ENCODE measurements at places on chromosomes 5 and 9.

DNA sequence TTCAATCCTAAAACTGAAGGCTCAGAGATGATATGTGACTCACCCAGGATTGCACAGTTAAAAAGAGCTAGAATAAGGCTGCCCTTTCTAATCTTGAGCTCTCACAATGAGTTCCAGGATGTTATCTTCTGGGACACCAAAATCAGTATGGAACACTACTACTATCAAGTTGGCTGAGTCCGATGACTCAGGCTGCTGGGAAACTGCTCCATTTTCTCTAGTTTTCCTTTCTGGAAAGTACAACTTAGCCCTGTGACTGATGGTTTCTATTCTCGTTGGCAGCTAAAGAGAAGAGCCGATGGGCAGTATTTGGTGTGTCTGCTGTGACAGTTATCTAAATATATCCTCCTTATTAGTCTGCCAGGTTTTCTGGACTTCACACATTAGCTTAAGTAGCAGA, 37.9 kb upstream of the DPYSL3 start:
- DNase-seq: no peak

GRCh38 chr9:134793288-134794188, 87.1 kb upstream of the FCN2 start:
- no peak for DNase-seq

- no peak for DNase-seq
Observed at GRCh38 chr5:83099001-83099400, 21.7 kb downstream of the XRCC4 start.

GRCh38 chr9:137301081-137301947, 757 bp downstream of the NRARP start:
- no peak for DNase-seq

GRCh38 chr9:2916382-2916985, 72.6 kb upstream of the PUM3 start:
- no peak for DNase-seq

DNA sequence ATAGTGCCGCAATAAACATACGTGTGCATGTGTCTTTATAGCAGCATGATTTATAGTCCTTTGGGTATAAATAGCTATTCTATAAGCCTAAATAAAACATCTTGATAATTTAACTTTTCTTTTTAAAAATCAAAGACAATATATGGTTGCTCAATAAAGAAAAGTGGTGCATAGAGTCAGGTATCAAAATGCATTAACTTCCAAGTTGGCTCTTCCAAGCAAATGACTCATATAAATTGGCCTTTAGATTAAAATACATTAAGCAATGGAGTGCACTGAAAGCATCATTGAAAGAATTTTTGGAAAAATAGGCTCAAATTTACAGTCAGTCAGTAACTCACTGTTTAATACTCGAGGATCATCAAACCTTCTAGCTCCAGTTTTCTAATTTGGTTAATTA, 106.6 kb downstream of the PLCXD3 start:
- no peak for DNase-seq

DNA sequence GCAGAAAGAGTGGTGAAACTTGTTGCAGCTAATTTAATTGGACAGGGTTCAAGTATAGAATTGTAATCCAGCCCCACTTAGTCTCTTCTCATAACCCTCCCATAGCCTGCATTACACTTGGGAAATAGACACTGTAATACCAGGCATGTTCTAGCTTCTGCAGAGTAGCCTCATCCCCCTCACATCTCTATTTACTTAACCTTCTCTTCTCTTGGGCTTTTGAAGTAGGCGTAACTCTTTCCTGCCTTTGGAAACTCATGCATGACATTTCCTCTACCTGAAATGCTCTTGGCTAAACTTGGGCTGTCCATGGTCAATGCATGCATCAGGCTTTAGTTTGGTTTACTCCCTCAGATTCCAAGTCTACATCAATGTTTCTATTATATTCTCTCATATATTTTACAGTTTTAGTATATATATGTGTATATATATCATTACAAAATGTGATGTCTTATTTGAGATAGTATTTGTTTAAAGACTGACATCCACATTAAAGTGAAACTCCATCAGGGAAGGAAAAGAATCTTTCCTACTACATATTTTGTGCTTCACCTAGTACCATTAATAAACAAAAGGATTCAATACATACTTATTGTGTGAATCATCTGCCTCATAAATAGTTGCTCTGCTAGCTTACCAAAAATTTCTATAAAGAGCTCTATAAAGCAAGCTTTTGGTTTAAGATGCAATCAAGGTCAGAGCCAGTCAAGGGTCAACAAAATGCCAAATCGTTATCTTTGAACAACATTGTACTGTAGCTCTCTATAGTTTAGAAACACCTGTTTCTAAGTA, 1158.0 kb downstream of the MAT2B start:
- DNase-seq: no peak

GRCh38 chr5:178391480-178391879, 158.9 kb upstream of the PHYKPL start:
- no peak for DNase-seq

DNA sequence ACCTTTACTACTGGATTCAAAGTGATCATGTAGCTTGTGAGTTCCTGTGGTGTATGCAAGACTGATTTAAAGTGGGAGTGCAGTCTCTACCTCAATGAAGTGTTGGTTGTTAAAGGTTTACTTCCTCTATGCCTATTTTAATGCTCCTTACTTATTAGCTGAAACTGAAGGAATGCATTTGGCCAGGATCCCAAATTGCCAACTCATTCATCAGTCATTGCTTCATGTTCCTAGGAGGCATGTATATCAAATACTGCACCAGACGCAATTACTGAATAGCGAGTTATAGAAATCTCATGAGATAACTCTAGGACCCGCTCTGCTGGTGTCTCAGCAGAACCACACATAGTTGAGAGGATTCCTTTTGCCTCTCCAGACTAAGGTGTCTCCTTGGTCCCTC, 143.0 kb upstream of the RPS23 start:
- no peak for DNase-seq

- DNase-seq: no peak
Observed at GRCh38 chr5:158126442-158127405, 267.8 kb upstream of the CLINT1 start.

GRCh38 chr9:112084334-112084733, 90.8 kb downstream of the SUSD1 start:
- DNase-seq: no peak

GRCh38 chr9:21871256-21871975, 69.0 kb downstream of the MTAP start:
- no peak for DNase-seq

DNA sequence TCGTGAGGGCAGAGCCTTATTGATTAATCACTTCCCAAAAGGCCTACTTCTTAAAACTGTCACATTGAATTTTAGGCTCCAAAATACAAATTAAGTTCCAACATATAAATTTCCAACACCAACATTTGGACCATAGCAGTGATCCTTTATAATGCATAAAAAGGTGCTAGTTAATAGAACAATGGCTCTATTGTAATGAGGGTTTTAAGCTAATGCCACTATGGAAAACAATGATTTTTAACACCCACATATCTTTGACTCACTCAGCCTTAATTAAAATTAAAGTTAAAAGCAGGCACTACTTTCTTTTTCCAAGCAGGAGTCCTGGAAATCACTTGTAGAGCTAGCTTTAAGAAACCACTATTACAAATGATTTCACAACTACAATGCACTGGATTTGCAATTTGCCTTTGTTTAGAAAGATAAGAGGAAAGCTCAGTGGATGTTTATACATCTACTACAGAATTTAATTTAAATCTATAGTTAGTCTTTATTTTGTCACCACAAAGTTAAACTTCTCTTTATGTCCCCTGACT, 41.8 kb downstream of the DPYSL3 start:
- no peak for DNase-seq

DNA sequence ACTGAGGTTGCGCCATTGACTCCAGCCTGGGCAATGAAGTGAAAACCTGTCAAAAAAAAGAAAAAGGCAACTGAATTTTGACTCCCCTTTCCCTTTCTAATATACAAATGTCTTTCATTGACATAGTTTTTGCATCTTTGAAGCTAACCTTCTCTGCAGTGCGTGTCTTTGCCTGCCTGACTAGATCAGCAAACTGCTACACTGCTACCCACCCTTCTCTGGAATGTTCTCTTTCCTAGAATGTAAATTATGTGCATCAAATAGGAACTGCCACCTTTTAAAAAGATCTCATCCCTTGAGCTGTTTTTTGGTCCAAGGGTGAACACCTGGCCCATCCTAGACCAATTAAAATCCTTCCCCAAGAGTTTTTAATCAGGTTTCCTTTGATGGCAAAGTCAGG, 127.6 kb downstream of the SLC28A3 start:
- no peak for DNase-seq

DNA sequence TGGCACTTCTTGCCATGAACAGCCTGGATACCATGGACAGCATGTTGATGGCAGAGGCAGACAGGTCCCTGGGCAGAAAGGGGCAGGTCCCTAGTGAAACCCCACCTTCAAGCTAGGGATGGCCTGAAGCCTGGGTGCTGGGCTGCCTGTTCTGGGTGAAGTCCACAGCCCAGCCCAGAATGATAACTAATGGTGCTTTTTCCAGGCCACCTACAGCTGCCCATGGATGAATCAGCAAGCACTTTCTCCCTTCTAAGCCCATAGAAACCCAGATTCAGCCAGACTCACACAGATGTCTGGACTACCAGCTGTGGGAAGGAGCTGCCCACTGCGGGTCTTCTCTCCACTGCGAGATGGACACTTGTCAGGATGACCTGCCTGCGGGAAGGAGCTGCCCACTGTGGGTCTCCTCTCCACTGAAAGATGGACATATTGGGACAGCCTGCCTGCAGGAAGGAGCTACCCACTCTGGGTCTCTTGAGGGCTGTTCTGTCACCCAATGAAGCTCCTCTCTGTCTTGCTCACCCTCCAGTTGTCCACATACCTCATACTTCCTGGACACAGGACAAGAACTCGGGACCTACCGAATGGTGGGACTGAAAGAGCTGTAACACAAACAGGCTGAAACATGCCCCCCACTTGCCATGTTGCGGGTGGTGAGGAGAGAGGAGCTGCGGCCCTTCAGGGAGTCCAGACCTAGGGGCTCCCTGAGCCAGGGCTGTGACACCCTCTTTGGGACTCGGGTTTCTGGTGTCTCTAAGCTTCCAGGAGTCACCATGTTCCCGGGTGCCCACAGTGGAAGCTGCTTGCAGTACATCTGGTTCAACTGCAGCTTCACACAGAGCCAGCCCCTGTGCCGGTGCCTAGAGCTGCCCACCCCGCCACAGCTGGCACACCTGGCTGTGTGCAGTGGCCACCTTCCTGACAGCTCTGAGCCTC, 60.7 kb upstream of the SYNPO start:
- DNase-seq: no peak

DNA sequence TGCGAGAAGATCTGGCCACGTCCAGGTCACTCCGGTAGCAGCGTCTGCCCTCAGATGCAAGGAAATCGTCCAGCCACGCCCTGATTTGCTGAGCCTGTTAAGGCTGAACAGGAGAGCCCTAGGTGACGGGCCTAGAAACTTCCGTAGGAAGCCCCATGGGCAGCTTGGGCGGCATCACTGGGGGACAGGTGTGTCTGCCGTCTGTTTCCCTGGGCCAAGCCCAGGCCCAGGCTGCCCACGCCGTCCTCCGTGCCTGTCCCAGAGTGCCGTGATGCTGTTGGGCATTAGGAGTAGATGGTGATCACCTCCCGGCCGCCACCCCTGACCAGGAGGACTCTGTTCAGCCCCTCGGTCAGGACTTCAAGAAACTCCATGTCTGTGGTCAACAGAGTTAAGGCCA, 43.5 kb downstream of the NKD2 start:
- no peak for DNase-seq

GRCh38 chr5:97070234-97070633, 72.2 kb downstream of the LIX1 start:
- DNase-seq: no peak

- no peak for DNase-seq
Observed at GRCh38 chr5:131959906-131960305, 14.4 kb upstream of the MEIKIN start.

- no peak for DNase-seq
Observed at GRCh38 chr5:148387325-148387724, 3.6 kb downstream of the FBXO38 start.

GRCh38 chr5:880816-881550, 11.6 kb downstream of the BRD9 start:
- no peak for DNase-seq

GRCh38 chr9:8531826-8532415, 732.3 kb upstream of the DMAC1 start:
- DNase-seq: no peak
